Omental fat pad (tissue), 4 donors: ENCODE measurements at places on chromosomes 6 and 20.

- DNase-seq, result no peak
Observed at GRCh38 chr20:63567386-63568169, 6.5 kb downstream of the HELZ2 start.

- no peak for DNase-seq
Observed at GRCh38 chr6:25038999-25039398, 103.2 kb upstream of the RIPOR2 start.

DNA sequence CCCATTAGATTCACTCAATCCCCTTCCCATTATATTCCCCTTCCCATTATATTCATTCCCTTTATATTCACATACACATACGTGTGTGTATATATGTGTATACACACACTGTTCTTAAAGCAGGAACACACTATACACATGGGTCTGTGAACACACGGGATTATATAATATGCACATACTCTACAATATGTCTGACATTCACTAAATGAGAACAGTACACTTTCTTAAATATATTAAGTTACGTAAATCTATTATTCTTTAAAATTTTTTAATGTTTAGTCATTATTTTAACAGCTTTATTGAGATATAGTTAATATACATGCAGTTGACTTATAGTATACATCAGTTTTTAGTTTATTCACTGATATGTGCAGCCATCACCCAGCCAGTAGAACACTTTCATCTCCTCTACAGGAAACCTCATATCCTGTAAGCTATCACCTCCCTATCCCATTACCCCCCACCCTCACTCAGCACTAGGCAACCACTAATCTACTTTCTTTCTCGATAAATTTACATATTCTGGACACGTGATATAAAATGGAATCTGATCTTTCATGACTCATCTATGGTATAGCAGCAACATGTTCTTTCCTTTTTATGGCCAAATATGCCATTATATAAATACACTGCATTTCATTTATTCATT is 13.9 kb upstream of the SUMO4 start:
- no peak for DNase-seq

GRCh38 chr6:163709693-163710092 is 295.2 kb downstream of the QKI start:
- no peak for DNase-seq

DNA sequence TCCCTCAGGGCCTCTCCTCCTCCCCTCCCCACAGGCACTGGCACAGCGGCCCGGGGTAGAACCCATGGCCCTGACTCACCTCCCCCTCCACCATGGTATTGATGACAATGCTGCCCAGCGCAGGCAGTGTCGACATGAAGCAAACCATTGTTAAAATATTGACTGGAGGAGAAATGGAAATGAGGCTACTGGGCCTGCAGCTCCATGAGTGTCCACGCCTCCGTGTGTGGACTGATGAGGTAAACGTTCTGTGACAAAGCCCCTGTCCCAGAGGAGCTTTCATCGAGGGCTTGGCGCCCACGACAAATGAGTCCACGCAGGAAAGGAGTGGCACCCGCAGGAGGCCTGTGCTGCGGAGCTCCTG is 402.7 kb downstream of the TAF4 start:
- DNase-seq, result no peak
